ENCODE measurements at places on chromosomes 2 and 18.

DNA sequence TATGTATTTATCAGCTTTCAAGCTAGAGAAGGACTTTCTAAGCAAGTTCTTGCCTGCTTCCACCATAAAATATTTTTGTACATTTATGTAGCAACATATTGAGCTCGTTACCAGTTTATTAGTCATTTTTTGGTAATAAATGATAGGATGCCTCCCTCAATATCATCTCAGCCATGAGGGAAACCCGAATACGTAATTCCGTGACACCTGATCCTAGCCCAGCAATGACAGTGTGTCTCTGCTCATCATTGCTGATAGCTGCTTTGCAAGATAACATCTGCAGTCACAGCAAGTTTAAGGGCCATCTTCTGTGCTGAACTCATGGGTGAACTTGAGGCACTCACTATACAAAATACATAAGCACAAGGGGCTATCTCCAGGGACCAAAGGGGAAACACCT lies 62.2 kb downstream of the COL6A3 start:
- DNase-seq: no peak

GRCh38 chr2:226877491-226877890 lies 41.6 kb downstream of the RHBDD1 start:
- no peak for DNase-seq

DNA sequence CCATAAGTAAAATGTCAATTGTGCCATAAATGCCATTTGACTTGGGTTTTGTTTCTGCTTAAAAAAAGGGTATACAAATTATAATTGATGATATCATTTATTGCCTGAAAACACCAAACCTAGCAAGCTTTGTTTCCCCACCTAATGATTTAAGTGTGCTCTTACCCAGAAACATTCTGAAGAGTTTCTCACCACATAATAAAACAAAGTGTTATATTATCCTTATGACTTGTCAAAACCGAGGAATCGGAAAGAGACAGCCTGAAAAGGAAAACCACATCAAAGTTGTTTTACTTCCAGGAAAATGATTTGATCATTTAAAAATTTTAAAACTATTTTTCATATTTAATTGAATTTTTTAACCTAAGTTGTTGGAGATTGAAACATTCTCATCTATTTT lies 170.5 kb upstream of the SLC39A10 start:
- DNase-seq: no peak

GRCh38 chr2:31347750-31348149 lies 66.8 kb downstream of the XDH start:
- peak; percentile 16 for DNase-seq

- DNase-seq: no peak
Measured at GRCh38 chr2:223697316-223697891, 95.2 kb upstream of the SCG2 start.

DNA sequence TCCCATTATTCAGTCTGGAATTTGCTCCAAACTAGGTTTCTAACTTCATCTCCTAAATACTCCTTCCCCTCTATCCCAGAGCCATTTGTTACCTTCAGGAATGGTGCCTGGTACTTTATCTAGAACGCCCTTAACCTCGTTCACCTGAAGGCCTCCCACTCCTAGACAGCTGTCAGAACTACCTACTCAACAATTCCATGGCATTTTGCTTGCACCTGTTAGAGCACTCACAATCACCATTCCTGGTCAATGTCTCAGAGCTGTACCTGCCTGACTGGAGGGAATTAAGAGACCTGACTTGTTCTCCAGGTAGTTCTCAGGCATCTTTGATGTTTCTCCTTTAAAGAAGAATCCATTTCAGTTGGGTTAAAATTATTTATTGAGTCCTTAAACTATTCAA lies 88.9 kb downstream of the GAREM1 start:
- DNase-seq: no peak

DNA sequence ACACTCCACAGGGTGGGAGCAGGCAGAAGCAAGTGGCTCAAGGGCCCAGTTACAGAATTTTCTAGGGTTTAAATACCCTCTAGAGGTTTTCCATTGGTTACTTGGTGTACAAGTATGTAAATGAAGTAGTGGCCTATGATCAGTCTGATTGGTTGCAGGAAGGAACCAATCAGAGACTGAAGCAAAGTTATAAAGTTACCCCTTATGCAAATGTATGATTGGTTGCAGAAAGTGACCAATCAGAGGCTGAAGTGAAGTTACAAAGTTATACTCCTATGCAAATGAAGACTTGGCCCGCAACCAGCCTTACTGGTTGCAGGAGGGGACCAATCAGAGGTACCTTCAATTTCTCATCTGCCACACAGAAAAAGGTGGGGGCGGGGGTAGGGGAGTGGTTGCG lies 154.6 kb downstream of the INO80D start:
- DNase-seq: no peak

DNA sequence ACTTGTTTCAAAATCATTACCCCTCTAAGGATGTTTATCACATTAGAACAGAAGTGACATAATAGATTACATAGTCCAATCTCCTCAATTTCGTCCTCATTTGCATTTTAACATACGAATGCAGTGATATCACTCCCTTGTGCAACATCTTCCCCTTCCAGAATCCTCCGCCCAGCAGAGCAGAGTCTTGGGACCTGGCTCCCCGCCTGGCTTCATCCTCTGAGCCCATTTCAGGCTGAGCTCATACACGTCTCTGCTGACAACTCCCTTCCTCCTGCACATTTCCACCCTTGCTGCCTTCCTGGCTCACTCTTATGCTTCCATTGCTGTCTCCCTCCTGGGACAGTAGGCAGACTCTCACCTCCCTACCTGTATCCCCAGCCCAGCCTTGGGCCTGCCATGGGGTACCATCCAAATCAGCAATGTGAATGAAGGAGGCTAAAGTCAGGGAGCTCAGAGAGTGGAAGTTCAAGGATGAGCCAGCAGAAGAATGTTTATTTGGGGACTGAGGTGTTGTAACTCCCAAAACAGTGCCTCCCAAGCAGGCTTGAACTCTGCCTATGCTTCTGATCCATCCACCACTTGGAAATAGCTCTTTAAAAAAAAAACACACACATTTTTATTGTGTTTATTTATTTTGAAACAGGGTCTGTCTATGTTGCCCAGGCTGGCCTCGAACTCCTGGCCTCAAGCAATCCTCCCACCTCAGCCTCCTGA lies 165.2 kb downstream of the TMEM200C start:
- DNase-seq: no peak

GRCh38 chr2:182482511-182482910 lies 55.7 kb upstream of the PDE1A start:
- no peak for DNase-seq

GRCh38 chr2:222352981-222353380 lies 54.2 kb upstream of the PAX3 start:
- DNase-seq: no peak

DNA sequence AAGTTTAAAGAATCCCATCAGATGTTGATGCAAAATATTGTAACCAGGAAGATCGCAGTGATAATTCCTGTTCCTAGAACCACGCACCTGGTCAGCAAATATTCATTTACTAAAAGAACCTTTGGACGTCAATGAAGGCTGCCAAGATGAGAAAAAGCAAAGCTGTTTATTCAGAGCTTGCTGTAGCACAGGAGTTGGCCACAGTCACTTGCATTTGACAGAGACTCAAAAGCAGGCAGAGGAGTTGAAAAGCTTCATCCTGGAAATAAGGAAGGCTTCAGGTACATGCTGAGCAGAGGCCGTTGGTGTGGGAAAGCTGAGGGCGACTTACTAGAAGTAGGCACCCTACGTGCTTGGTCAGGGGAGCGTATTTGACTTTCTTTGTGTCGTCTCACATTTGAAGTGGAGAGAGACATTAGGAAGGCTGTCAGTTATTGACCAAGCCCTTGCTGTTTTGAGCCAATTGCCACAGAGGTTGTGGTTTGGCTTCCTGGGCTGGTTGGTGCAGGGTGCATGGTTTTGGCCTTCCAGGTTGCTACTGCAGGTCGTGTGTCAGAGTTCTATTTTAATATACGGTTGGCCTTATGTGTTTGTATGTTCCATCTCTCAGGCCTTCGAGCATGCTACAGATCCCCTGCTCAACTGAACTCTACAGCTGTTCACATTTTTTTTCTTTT lies 289.6 kb downstream of the METTL4 start:
- no peak for DNase-seq

DNA sequence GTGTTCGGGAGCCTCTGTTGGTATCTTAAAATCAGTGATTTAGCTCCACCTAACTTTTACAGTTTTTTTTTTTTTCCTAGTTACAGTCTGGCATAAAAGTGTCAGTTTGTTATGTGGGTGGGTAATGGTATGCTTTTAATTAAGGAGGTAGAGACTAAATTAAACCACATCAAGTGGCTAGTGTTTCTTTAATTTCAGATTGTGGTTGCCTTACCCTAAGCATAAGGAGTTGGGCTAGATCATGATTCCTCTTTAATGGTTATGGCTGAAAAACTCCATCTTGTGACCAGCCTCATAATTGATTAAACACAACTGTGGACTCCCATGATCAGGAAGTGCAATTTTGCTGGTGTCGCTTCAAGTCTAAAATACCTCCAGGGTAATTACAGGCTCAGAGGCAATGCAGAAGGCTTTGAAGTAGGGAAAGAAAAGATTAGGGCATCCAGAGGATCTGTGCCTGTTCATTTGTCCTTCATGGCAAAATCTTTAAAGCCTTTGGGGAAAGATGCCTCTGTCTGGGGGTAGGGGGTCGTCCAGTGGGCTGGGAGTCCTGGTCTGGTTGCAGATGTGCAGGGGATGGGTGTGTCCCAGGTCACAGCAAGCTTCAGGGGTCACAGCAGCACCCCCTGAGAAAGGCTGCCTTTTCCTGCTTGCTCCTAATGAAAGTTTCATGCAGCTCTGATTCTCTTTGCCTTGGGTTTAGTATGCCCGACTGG lies 579.2 kb downstream of the BCL11A start:
- DNase-seq: no peak

DNA sequence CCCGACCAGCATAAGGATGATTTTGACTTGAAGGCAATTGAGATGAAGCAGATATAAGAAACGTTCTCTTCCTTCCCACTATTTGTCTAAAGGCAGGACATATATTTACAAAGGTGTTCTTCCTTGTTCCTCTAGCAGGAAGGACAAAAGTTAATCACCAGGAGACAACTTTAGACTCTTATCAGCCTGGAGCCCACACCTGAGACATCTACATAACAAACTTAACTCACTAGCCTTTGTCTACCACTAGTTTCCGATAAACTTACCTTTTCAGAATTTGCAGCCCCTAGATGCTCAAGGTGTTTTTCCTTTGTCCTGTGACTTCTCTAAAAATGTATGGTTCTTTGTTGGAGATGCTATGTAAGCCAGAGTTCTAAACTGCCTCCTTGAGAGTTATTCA lies 1047.8 kb upstream of the NXPH2 start:
- no peak for DNase-seq

DNA sequence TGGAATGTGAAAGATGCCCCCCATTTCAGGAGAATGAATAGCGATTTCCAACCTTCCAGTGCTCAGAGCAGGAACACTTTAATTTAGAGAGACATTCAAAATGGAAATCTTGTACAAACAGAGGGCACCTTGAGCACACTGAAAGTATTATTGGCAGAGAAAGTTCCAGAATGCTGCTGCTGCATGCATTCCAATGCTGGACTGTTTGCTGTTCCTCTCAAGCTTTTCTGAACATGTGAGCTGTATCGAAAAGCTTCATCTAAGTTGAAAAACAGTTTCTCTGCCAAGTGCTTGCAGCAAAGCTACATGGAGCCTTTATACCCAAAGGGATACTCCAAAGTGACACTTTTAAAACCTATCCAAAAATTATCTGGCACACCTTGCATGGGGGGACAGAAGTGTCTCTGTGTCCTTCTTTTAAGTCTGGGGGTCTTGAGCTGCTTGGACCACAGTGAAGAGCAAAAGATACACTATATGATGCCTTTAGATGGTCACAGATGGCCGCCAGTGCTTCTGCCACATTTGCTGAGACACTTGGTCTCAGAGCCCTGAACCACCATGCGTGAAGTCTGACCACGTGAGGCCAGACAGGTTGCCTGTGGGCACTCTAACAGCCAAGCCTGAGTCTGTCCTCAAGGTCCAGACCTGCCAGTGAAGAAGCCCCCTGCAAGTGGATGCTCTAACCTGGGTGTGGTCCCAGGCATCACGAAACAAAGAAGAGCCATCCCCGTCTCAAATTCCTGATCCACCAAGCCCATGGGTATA lies 18.8 kb downstream of the UXS1 start:
- DNase-seq: no peak

DNA sequence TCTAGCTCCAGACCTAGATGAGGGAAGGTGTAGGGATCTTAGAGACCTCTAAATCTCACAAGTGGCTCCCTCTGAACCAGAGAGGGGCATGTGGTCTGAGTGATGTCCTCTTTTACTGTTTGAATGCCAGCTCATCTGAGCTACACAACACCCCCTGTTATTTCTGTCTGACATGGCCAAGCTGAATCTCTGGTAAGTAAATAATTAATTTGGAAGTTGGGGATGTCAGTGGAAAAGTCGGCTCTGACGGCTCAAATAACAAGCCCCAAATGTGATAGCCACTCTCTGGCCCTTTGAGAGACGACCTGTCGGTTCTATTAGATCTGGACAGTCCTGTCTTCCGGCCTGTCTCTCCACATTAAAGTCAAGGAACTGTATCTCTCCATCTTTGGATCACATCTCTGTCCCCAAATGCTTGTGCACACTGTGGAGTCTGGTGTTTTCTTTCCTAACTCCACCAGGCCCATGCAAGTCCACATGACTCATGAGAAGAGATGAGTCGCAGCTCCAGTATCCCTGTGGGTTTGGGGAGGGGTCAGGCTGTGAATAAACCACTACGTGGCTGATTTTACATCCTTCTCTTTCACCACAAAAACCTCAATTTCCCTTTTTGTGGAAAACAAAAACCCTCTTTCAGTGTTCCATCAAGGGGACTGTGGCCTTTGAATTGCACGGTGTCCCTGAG lies 52.5 kb downstream of the SETBP1 start:
- peak; percentile 83 for DNase-seq

Measured in astrocyte of the cerebellum (primary cell).